ENCODE measurements at places on chromosomes 6 and 20. TPM values are rescaled to one million over a fixed set of nuclear protein-coding genes. Genes with fewer than 3 reads are reported as not detected.

Gene WFDC2
- not detected for total RNA-seq

Gene THBD
- total RNA-seq, result not detected

Gene TGM3
- not detected for total RNA-seq

Gene APOM
- 6.7 TPM for total RNA-seq

Gene TMEM14B
- total RNA-seq, result 121 TPM

Gene PLCB1
- 0.82 TPM for total RNA-seq

Gene EPPIN
- not detected for total RNA-seq

Gene STK38
- total RNA-seq, result 16.8 TPM

DNA sequence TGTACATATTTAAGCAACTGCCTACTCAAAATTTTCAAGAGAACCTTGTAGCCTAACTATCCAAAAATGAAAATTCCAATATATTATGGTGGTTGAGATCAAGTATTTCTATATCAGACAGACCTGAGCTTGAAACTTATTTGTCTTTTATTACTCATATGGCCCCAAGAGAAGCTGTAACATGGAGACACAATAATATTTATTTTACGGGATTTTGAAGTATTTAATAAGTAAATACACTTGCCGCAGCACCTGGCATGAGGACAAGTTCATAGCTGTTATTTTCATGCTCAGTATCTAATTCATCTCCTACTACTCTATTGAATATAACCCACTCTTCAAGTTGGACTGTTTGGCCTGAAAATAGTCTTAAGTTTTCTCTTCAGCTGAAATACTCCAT lies 28.0 kb downstream of the PTPRK start:
- DNase-seq, result no peak
- no peaks in the 10 kb centered on the region for H3K27me3 ChIP-seq
- no peaks in the 10 kb centered on the region for H3K36me3 ChIP-seq
- H3K27ac ChIP-seq, result no peak overlapping the region
- H3K4me3 ChIP-seq, result no peak overlapping the region

- no peaks in the 10 kb centered on the region for H3K27me3 ChIP-seq
- H3K4me1 ChIP-seq, result no peaks in the 10 kb centered on the region
- H3K27ac ChIP-seq, result no peak overlapping the region
- no peak for DNase-seq
- no peaks in the 10 kb centered on the region for H3K36me3 ChIP-seq
Measured at GRCh38 chr6:8562125-8562524, 126.8 kb upstream of the SLC35B3 start.

GRCh38 chr6:105164418-105164817 lies 15.4 kb downstream of the POPDC3 start:
- H3K4me1 ChIP-seq, result no peaks in the 10 kb centered on the region
- DNase-seq, result no peak
- H3K4me3 ChIP-seq, result no peak overlapping the region
- H3K27ac ChIP-seq, result no peak overlapping the region
- H3K27me3 ChIP-seq, result no peaks in the 10 kb centered on the region

- no peak overlapping the region for H3K27ac ChIP-seq
- H3K4me1 ChIP-seq, result no peaks in the 10 kb centered on the region
- H3K4me3 ChIP-seq, result no peak overlapping the region
Measured at GRCh38 chr6:74289884-74290283, 593.9 kb downstream of the CD109 start.

DNA sequence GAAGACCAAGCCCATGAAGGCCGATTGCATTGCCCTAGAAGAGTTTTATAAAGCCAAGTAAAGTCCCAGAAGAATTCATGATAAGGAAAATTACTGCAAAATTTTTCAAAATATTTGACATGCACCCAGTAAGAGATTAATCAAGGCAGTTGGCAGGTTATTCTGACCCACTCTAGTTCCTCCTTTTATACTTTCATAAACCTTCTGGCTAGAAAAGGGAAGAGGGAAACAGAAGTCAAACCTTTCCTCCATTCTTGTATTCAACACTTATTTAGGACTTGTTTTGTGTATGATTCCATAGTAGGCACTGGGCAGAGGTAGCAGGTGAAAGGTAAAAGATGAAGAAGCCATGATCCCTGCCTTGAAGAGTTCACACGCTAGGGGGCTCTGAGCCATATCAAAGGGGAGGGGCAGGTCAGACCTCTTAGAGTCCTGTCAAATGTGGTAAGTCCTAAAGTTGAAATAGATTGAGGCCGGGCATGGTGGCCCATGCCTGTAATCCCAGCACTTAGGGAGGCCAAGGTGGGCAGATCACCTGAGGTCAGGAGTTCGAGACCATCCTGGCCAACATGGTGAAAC lies 85.4 kb downstream of the NDUFAF5 start:
- no peaks in the 10 kb centered on the region for H3K4me1 ChIP-seq
- H3K4me3 ChIP-seq, result no peak overlapping the region
- H3K36me3 ChIP-seq, result no peaks in the 10 kb centered on the region
- no peak for DNase-seq
- H3K27me3 ChIP-seq, result no peaks in the 10 kb centered on the region

DNA sequence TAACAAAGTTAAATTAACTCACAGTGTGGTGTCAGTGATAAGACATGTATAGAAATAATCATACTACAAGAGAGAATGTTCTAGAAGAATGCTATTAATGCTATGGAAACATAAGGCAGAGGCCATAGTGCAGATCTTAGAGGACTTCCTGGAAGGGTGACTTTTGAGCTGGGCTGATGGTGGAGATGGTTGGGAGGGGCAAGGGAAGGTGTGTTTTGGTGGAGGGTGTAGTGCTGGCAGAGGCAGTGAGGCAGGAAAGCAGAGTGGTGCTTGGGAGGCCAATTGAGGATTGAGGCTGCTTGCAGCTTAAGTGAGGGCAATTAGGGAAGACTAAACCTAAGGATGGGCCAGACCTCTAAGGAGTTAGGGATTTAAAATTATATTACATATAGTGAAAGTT lies 58.5 kb upstream of the FNDC1 start:
- peak overlapping the region; percentile 26 for H3K27ac ChIP-seq
- peaks cover 62% of the 10 kb centered on the region for H3K4me1 ChIP-seq
- no peak for DNase-seq
- no peaks in the 10 kb centered on the region for H3K36me3 ChIP-seq
- no peak overlapping the region for H3K4me3 ChIP-seq

GRCh38 chr6:118186672-118187567 lies 279.9 kb downstream of the SLC35F1 start:
- no peaks in the 10 kb centered on the region for H3K4me1 ChIP-seq
- no peak overlapping the region for H3K27ac ChIP-seq
- no peaks in the 10 kb centered on the region for H3K27me3 ChIP-seq
- DNase-seq, result peak; percentile 49
- H3K36me3 ChIP-seq, result no peaks in the 10 kb centered on the region

DNA sequence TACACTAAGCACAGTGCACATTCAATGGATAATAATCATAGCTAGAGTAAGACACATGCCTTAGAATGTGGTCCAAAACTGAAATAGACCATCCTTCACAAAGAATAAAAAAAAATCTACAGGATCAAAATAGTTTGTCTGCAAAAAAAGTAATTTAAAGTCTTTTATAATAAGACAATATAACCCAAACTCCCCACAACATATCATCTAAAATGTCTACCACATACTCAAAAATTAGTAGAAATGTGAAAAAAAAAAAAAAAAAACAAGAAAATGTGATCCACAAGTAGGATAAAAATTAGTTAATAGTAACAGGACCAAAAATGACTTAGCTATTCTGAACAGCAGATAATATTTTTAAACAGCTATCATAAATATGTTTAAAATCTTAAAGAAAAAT lies 557.2 kb upstream of the ARID1B start:
- DNase-seq, result no peak
- no peak overlapping the region for H3K27ac ChIP-seq
- no peaks in the 10 kb centered on the region for H3K4me1 ChIP-seq
- no peaks in the 10 kb centered on the region for H3K27me3 ChIP-seq
- H3K36me3 ChIP-seq, result no peaks in the 10 kb centered on the region

DNA sequence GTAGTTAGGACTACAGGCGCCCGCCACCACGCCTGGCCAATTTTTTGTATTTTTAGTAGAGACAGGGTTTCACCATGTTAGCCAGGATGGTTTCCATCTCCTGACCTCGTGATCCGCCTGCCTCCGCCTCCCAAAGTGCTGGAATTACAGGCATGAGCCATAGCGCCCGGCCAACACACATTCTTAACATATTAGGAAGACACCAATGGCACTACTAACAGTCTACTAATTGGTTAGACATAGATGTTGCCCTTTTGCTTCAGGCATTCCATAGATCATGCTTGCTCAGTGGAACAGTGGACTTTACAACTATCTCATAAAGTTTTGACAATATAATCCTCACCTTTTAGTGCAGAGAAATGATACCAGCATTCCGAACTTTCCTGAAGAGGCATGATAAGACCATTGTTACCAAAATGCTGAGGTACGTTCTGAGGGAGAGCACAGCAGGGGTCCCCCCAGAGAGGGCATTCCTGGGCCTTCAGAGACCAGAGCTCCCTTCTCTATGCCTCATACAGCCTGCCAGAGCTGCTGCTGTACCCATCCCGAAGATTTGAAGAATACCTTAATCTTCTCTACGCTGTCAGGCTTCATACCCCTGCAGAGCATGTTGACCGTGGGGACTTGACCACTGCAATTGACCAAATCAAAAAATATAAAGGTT lies 89.4 kb downstream of the ECT2L start:
- no peak overlapping the region for H3K4me3 ChIP-seq
- no peak overlapping the region for H3K27ac ChIP-seq
- H3K36me3 ChIP-seq, result no peaks in the 10 kb centered on the region
- no peaks in the 10 kb centered on the region for H3K4me1 ChIP-seq
- peak; percentile 26 for DNase-seq

- H3K4me3 ChIP-seq, result no peak within 1 kb of the TSS
- no peaks in the 10 kb centered on the region for H3K36me3 ChIP-seq
- H3K27me3 ChIP-seq, result no peaks in the 10 kb centered on the region
- H3K4me1 ChIP-seq, result no peaks in the 10 kb centered on the region
- DNase-seq, result no peak
Measured at GRCh38 chr6:63319939-63320338, at the start of gene LGSN. Gene LGSN, minus strand, starts transcription at chr6:63319983. Its CDS starts 40 bp downstream, at chr6:63319943.

GRCh38 chr6:161458201-161458951 lies 184.5 kb upstream of the AGPAT4 start:
- no peak overlapping the region for H3K27ac ChIP-seq
- DNase-seq, result no peak
- no peak overlapping the region for H3K4me3 ChIP-seq
- no peaks in the 10 kb centered on the region for H3K27me3 ChIP-seq
- H3K4me1 ChIP-seq, result no peaks in the 10 kb centered on the region

- no peaks in the 10 kb centered on the region for H3K4me1 ChIP-seq
- DNase-seq, result no peak
- H3K27ac ChIP-seq, result no peak overlapping the region
- H3K36me3 ChIP-seq, result no peaks in the 10 kb centered on the region
- no peaks in the 10 kb centered on the region for H3K27me3 ChIP-seq
Measured at GRCh38 chr6:19905584-19905983, 68.4 kb downstream of the ID4 start.

DNA sequence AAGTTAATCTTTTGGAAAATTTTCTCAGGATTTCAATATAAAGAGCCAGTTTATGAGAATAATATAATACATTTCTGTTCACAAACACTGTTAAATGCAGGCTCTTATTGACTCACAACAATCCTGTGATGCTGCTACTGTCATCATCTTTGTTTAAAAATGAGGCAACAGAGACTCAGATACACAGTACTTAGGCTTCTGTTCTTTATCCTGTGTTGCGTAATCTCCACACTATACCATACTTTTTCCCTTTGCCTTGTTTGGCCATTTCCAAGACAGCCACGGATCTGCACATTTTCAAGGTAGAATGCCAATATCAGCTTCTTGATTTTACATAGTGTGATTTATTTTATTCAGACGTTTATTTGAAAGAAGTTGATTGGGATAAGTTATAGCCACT lies 699.0 kb upstream of the CITED2 start:
- H3K4me3 ChIP-seq, result no peak overlapping the region
- no peaks in the 10 kb centered on the region for H3K27me3 ChIP-seq
- H3K36me3 ChIP-seq, result no peaks in the 10 kb centered on the region
- no peaks in the 10 kb centered on the region for H3K4me1 ChIP-seq
- no peak overlapping the region for H3K27ac ChIP-seq
- no peak for DNase-seq

DNA sequence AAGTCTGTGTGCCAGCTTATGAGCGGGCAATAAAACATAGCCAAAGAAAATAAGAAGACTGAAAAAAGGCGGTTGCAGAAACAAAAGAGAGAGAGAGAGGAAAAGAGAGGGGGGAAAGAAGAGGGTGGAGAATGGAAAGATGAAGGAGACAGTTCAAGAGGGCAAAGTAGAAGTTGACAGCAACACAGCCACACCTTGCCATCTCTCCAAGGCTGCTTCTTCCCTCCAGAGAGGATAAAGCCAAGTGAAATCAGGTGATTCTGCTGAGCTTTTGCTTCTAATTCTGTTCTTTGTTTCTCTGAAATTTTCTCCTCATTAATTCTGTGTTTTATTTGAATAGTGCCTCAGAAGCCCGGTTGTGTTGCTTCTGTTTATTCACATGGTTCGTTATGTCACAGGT lies 48.5 kb downstream of the PTPRK start:
- H3K27ac ChIP-seq, result no peak overlapping the region
- no peaks in the 10 kb centered on the region for H3K36me3 ChIP-seq
- no peaks in the 10 kb centered on the region for H3K27me3 ChIP-seq
- no peak for DNase-seq

- DNase-seq, result no peak
- H3K4me3 ChIP-seq, result no peak overlapping the region
- H3K27me3 ChIP-seq, result no peaks in the 10 kb centered on the region
- H3K36me3 ChIP-seq, result no peaks in the 10 kb centered on the region
- no peaks in the 10 kb centered on the region for H3K4me1 ChIP-seq
Measured at GRCh38 chr6:133546098-133546497, 304.9 kb downstream of the EYA4 start.

DNA sequence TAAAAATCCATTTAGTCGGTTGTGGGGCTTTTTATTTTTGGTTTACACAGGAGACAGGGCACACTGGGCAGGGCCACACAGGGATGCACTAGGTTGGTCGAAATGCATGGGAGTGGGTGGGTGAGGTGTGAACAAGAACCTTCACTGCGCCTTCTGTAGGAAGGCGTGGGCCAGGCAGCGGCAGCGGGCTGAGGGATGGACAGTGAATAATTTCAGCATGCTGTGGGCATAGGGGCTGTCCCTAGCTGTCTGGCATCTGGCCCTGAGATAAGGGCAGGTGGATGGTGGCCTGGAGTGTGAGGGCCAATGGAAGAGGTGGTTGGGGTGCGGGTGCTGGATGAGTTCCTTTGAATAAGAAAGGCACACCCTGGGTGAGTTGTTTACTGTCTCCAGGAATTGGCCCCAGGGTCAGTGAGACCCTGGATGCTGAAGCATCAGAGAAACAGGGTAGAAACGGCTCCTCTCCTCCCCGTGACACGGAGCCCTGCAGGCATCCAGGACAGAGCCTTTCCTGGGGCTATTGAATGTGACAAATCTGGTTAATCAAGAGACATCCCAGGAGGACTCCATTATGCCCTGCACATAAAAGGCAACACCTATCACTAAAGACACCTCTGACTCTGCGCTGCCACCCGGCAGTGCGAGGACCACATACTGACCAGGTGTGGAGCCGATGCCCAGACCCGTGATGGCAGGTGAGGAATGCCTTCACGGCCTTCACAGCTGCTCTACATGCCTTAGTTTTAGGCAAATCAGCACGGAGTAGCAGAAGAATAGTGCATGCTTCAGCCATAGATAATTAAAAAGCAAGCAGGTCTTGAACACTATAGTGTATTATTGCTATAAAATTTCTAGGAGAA lies 123.0 kb upstream of the SNX9 start:
- no peaks in the 10 kb centered on the region for H3K36me3 ChIP-seq
- no peak overlapping the region for H3K27ac ChIP-seq
- H3K4me3 ChIP-seq, result no peak overlapping the region

All from Karpas-422 (cell line).